Activated CD8-positive, alpha-beta T cell treated with anti-CD3 and anti-CD28 coated beads for 36 hours (primary cell): ENCODE measurements at places on chromosomes 6 and 20. TPM values are rescaled to one million over a fixed set of nuclear protein-coding genes. Genes with fewer than 3 reads are reported as not detected.
A peak's percentile ranks its signal among the peaks of the same experiment; 100 is the strongest.

GRCh38 chr6:135703621-135704020, 147.9 kb upstream of the PDE7B start:
- peak; percentile 47 for DNase-seq

SLC26A8 gene
- not detected for total RNA-seq

DNA sequence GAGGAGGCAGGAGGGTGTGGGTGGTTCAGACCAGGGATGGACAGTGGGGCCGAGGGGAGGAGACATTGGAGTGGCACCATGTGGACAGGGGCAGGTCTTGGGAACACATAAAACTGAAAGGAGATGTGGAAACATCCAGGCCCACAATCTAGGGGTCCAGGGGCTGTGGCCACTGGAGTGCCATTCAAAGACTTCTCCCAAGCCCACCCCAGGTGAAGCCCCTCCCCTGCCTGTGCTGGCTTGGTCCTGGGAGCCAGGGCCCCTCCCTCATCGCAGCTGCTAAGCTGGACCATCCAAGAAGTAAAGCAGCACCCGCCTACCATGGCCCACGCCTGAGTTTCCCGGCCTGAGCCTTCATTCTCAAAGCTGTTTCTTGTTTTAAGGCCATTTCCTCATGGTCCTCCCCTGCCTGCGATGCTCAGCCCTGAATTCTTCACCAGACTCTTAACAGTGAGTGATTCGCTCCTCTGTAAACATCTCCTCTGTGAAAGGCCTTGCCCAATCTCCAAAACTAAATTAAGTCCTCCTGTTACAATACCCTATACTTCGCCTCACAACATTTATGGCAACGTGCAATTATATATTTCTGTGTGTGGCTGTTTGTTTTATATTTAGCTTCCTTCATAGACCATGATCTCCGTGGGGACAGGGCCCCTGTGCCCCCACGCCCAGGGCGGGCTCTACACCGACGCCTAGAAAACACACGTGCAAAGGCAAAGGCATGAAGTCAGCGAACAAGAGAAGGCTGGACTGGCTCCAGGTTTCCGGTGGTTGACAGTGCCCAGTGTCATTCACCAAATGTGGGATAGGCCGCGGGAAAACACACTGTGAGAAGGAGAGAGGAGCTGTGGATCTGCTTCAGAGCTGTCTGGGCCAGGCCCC, 267.8 kb downstream of the ERMARD start:
- no peak for DNase-seq

ANKRD66 gene
- total RNA-seq = not detected

DNA sequence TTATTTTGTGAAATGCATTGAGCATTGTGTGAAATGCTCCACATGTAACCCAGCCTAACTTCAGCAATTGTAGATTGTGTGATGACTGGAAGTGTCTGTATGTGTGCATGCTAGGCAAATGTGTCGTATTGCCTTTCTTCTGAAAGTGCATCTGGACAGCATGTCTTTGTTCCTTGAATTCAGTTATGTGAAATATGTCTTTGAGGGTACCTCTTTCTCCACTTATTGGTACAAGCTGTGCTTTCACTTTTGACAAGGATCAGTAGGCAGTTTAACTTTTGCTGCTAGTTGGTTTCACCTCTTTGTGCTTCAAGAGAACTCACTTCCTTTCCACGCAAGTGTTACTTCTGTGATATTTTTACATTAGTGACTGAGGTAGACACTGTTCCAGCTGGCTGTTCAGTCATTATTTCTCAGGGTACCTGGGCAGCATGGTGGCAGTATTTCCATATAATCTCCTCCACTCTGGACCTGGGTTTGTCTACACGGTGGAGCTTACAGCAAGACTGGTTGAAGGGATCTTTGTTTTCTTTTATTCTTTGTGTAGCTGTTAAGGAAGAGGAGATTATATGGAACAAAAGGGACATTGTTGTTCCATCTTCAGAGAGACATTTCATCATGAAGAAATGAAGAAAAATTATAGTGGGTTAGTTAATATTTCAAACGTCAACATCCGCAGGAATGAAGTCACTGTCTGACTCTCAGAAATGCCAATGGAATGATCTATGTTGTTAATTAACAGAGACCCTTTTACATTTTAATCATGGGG, 175.4 kb downstream of the UTRN start:
- DNase-seq = no peak

DNA sequence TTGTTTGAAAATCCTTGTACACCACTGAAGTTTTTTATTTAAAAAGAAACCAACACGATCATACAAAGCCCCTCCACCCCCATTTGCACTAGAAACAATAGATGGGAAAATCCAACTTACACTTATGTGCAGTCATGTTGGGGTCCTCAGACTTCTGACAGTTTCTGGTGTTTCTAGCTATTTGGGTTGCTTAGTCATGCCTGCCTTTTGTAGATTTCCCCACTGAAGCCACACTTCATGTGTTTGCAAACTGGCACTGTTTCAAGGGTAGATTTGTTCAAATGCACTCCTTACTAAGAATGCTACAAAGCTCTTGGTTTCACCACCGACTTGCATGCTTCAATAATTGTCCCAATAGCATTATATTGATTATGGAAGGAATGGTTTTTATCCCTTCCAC, 1.5 kb downstream of the SH3BGRL2 start:
- DNase-seq = no peak

DNA sequence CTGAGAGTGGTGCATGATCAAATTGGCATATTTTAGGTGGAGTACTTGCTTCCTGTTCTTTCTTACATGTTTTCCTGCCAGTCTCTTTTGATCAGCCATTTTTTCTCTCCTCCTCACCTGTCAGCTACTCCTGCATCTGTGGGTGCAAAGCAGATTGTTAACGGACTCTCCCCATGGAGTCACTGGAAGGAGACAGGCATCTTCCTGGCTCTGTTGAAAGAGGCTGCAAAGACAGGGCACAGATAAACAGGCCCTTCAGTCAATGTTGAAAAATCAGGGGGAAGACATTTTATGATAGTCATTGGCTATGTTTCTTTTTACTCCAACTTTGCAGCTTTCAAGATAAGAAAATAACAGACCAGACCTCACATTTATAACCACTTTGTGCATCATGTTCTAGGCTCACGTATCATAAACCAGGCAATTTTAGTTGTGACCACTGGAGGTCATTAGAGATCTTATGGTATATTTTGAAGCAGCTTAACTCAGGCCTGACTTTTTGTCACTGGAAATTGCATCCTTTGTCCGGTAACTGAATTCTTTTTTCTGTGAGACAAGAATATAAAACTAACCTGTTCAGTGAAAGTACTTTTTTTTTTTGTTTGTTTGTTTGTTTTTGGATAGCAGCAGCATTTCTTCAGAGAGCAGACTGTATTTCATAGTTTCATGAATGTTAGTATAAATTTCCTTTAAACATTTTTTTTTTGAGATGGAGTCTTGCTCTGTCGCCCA, 20.1 kb downstream of the ECT2L start:
- no peak for DNase-seq

DNA sequence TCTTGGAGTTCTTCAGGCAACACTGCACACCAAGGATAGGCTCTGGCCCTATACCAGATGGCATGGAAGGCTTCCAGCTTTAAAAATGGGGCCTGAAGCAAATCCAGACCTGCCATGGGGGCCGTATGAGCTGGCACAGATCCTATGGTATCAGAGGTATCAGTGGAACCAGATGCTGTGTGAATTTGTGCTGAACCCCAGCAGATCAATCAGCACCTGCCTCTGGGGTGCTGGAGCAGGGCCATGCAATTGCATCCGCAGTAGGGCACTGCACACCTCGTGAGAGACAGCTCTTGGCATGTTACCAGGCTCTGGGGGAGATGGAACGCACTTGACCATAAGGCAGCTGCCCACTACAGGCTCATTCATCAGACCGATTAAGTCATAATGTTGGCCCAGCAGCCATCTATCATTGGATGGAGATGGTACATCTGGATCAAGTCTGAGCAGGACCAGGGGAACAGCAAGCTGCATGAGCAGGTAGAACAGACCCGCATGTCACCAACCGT, 221.5 kb downstream of the MYLK4 start:
- DNase-seq = no peak

GRCh38 chr6:2714111-2714895, 36.4 kb downstream of the MYLK4 start:
- DNase-seq = no peak

SLC17A2 gene
- total RNA-seq = not detected

PLN gene
- not detected for total RNA-seq

OR2H2 gene
- not detected for total RNA-seq

GRCh38 chr6:148323344-148323743, 19.3 kb upstream of the SASH1 start:
- DNase-seq = no peak

- DNase-seq = peak; percentile 94
Observed at GRCh38 chr6:127420556-127420955, 38.6 kb downstream of the KIAA0408 start.

DNA sequence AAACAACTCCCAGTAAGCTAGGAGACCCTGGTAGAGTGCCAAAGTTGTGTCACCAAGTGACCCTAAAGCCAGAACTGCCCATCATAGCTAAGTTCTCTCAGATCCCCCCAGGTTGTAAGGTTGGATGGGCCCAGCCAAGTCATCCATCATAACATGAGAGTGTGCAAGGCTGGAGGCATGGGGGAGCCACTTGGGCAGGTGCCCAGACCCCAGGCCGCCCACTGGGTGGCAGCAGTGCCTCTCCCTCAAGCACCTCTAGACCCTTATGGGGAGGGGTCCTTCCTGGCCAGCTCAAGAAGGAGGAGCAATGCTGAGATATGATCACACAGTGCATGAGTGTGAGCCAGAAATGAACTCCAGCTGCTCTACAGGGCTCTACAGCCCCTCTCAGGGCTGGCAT, 154.5 kb downstream of the MYLK4 start:
- DNase-seq = peak; percentile 9

DNA sequence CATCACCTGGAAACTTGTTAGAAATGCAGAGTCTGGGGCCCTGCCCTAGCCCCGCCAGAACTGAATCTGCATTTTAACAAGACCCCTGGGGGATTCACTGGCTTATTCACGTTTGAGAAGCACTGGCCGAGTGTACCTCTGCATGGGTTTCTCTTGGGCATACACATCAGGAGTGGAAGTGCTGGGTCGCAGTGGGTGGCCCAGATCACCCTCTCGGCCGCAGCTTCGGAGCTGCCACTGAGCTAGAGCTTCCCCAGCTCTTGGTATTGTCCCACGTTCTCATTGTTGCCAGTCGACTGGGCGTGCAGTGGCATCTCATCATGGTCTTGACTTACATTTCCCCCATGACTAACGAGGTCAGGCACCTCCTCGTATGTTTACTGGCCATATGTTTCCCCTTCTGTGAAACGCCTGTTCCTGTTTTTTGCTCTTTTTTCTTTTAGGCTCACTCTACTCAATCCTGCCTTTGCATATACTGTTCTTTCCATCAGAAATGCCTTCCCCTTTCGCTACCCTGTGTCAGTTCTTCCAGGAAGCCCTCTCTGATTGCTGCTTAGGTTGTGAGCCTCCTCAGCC, 3.0 kb upstream of the DLGAP4 start:
- no peak for DNase-seq

GRCh38 chr20:44624152-44624551, 27.3 kb downstream of the ADA start:
- DNase-seq = no peak

- peak; percentile 50 for DNase-seq
Observed at GRCh38 chr6:137921823-137922222, 54.8 kb downstream of the TNFAIP3 start.

DNA sequence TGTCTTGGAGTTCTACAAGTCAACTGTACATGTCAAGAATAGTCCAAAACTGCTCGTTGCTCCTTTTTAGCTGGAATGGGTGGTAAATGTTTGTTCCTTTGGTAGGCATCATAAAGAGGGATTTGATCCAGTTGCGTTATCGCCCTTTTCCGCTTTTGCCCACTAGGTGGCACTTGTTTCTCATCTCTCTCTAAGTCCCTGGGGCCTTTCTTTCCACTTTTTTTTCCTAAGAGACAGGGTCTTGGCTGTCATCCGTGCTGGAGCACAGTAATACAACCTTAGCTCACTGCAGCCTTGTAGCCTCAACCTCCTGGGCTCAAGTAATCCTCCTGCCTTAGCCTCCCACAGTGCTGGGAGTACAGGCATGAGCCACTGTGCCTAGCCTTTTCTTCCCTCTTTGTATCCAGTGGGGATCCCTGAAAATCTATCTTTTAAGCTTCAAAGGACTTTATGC, 20.7 kb downstream of the GTPBP2 start:
- peak; percentile 82 for DNase-seq
